Gastroesophageal sphincter (tissue), 4 donors: ENCODE measurements at places on chromosomes 11 and 22.
A peak's percentile ranks its signal among the peaks of the same experiment; 100 is the strongest.

GRCh38 chr22:46070215-46070802, 80.0 kb upstream of the PPARA start:
- ATAC-seq = peak; percentile 56

DNA sequence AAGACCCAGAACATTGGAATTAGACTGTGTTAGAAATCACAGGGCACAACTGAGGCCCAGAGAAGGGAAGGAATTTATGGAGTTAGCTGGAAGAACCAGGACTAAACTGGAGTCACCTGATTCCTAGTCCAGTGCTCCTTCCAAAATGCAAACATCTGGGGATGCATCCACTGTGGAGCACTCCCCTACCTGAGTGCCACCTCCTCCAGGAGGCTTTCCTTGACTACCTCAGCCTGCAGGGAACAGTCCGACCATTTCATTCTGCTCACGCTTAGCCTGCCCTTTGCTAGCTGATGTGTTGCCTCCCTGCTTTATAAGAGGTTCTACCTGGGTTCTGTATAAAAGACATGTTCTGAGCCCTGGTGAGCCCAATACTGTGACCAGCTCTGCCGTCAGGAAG, 24.0 kb downstream of the CHRDL2 start:
- ATAC-seq = no peak

GRCh38 chr11:74447720-74448119, 19.6 kb downstream of the KCNE3 start:
- no peak for ATAC-seq

DNA sequence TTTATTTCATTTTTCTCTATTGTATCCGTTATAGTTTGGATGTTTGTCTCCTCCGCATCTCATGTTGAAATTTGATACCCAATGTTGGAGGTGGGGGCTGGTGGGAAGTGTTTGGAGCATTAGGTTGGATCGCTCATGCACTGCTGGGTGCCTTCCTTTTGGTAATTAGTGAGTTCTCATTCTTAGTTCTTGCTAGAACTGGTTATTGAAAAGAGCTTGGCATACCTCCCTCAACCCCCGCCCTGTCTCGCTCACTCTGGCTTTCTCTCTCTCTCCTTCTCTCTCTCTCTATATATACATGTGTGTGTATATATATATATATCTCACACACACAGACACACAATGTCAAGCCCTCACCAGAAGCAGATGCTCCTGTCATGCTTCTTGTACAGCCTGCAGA, 978.7 kb downstream of the DLG2 start:
- ATAC-seq = no peak

DNA sequence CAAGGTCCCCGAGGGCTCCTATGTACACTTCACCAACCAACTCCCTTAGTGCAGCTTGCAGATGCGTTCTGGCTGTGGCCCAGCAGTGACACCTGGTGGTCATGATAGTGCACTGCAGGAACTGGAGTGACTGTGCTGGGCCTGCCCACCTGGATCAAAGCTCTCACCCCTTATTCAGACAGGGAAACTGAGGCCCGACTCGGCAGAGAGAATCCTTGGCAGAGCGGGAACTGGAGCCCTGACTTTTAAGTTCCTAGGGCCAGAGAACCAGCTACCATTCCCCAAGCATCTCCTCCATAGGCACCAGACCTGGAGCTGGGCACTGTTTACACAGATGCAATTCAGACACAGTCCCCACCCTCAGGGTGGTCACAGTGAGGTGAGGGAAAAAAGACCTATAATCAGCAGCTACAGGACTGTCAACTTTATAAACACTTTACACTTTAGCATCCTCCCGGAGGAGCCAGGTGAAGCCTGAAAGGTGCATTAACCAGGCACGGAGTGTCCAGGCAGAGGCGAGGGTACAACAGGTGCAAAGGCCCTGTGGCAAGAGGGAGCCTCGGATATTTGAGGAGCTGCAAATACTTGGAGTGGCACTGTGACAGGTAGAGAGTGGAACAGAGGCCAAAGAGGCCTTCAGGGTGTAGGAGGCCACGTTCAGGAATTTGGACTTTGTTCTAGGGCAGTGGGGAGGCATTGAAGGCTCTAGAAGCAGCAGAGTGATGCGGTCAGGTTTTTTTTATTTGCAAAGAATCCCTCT, 22.0 kb downstream of the RHBDD3 start:
- ATAC-seq = peak; percentile 81

DNA sequence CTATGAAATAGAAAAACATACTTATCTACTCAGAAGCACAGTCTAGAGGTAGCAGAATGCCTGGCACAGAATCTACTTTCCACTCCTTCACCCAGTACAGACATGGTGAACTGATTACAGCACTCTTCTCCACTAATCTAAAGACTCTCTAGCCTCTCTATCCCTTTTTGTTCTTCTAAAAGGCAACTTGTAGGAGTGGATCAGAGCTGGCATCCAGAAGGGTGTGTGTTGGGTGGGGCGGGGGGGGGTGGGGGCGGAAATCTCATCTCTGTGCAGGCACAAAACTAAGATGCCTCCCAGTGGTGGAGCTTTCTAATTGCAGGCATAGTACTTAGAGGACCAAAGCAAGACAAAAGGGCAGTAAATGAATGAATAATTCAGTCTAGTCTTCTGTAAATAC, 11.5 kb upstream of the EMID1 start:
- no peak for ATAC-seq

DNA sequence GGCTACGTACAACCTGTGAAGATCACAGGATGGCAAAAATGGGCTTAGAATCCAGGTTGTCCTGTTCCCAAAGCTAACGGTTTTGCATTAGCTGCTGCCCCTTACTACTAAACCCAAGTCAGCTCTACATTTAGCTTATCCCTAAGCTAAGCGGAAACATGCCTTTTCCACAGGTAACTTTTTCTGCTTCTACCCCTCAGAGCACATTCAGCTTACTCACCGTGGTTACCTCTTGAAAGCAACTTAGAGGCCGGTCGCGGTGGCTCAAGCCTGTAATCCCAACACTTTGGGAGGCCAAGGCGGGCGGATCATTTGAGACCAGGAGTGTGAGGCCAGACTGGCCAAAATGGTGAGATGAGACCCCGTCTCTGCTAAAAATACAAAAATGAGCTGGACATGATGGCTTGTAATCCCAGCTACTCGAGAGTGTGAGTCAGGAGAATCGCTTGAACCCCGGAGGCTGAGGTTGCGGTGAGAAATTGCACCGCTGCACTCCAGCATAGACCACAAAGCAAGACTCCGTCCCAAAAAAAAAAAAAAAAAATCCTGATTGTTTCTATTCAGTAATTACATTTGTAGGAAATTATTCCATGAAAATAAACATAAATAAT, 790 bp upstream of the TMEM41B start:
- ATAC-seq = no peak

DNA sequence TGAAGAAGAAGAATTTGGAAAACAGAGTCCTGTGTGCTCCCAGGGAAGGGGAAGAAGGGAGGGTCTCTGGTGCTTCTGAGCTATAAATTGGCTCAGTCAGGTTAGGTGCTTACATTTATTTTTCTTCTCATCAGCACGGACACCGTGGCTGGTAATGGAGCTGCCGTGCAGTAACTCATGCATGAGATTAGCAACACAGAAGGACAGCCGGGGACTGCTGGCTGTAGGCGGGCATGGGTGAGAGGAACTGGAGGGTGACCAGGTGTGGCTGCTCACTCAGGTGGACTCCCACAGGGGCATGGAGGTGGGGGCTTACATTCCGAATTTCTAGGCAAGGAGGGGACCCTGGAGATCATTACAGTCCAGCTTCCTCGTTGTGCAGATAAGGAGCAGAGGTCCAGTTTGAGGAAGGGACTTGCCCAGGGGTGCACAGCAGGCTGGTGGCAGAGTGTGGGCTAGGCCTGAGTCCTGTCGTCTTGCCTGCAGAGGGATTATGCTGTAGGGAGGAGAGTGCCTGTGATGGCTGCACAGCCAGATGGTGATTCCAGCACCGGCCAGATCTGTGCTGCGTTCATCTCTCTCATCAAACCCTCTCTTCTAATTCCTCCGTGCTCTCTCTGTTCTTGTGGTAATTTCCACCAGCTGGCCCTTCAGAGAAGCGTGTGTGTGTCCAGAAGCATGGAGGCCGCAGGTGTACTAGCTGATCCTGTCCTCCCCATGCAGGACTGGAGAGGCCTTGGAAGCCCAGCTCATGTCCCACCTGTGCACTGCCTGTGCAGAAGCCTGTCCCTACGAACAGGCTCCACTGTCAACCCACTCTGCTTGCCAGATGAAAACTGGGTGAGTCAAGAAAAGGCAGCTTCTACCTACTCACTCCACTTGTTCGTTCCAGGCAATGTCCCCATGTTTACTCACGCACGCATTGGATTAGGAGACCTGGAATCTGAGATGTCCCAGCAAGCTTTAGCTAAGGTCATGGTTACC, 78.9 kb downstream of the NTM start:
- no peak for ATAC-seq

DNA sequence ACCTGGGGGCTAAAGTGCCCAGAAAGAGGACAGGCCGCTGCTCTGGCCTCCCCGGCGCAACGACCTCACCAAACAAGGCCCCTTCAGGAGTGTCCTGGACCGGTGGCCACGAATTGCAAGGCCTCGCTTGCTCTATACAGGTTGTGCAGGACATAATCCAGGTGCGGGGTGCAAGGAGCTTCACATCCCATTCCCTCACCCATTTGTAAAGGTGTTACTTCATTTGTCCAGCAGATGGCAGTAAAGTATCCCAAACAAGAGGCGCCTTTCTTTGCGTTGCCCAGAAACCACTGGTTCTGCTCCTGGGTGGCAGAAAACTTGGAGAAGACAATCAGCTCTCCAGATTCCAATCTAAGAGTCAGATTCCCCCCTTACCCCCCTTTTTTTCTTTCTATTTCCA, 35.9 kb upstream of the PRDM11 start:
- peak; percentile 56 for ATAC-seq

GRCh38 chr11:131928992-131929391, 558.6 kb downstream of the NTM start:
- ATAC-seq = no peak

DNA sequence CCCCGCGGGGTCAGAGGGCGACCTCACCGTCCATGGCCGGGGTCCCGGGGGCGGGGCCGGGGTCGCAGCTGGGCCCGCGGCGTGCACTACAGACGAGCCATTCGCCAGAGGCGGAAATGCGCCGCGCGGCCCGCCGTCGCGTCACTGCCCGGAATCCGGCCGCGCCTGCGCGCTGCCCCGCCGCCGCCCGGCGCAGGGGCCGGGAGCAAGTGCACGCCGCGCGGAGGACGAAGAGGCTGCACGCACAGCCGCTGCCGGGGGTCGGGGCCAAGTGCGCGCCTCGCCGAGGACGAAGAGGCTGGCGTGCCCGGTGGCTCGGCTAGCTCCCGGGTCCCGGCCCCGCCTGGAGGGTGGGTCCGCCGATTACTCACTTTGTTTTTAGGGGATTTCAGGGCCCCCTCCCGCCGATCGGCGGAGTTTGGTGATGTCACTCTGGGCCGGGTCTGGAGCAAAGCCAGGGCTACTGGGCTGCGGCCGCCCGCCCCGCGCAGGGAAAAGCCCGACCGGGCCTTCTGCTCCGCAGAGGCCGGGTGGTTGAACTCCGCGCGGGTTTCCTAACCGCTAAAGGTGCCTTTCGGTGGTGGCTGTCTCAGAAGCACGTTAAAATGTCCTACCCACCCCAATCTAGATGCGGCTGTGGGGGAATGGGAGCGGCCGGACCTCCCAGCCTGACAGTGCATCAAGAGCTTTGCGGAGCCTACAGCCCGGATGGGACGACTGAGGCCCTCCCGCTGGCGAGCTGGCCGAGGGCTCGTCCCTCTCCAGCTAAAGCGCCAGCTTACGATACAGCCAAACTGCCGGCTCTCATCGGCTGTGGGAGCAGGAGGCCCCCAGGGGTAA, at the start of gene RELA:
Gene RELA, minus strand, starts transcription at position 118 of the 840 bp plus-strand sequence. Its CDS starts 84 bp downstream, at position 34.
- ATAC-seq = peak; percentile 91

- ATAC-seq = no peak
Observed at GRCh38 chr11:6650980-6651379, 4.6 kb downstream of the DCHS1 start.

DNA sequence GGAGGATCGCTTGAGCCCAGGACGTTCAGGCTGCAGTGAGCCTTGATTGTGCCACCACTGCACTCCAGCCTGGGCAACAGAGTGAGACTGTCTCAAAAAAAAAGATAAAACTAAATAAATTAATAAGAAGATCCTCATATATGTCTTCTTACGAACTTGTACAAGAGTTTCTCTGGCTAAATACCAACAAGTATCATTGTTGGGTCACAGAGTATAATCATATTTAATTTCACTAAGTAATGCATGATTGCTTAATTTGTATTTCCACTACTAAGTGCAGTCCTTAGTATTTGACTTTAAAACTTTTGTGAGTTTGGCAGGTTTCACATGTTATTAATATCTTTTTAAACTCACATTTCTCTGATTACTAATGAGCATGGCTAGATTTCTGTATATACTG, 60.9 kb downstream of the PACS1 start:
- no peak for ATAC-seq

DNA sequence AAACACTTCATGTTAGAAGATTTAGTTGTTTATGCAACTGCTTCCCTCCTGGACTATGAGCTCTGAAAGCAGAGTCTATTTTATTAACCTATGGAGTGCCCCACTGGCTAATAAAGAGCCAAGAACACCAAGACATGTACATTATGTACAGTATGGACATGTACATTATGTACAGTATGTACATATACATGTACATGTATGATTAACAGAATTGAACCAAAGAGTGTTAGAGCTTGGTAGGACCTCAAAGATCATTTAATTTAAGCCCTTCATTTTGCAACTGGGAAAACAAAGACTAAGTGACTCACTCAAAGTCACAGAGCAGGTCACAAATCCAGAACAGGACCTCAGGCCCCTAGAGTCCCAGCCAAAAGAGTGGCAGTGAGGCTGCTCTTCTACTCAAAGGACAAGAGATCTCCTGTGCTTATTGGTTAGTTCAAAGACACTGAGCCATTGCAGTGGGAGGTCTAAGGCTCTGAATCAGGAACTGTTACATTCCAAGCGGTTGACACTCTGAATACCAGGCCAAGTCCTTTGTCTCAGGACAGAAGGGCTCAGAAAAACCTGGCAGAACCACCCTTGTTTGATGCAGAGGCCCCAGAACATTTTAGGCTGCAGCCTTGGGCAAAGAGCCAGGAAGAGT, 103.8 kb downstream of the FAM168A start:
- no peak for ATAC-seq

DNA sequence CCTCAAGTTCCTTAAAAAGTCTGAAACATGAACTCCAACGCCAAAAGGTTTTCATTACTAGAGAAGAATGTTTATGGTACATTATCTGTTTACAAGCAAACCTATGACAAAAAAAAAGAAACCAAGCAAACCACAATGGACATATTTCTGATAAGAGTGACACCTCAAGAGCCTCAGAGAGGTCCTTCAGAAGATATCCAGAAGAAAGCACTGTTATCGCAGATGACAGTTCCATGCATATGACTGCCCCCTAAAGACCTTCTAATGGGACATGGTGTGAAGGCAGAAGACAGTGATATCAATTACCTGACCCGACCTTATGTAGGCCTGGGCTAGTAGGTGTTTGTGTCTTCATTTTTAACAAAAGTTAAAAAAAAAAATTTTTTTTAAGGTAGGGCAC, 3.1 kb downstream of the HDHD5 start:
- no peak for ATAC-seq

- no peak for ATAC-seq
Observed at GRCh38 chr11:65912845-65913244, 6.0 kb downstream of the C11orf68 start.

GRCh38 chr11:71940561-71941219, 11.8 kb downstream of the RNF121 start:
- no peak for ATAC-seq
